ENCODE measurements at places on chromosomes 3 and 15. TPM values are rescaled to one million over a fixed set of nuclear protein-coding genes. Genes with fewer than 3 reads are reported as not detected.

- no peak overlapping the region for H3K27ac ChIP-seq
- H3K36me3 ChIP-seq, result no peaks in the 10 kb centered on the region
- no peaks in the 10 kb centered on the region for H3K27me3 ChIP-seq
- no peak overlapping the region for H3K4me3 ChIP-seq
- no peaks in the 10 kb centered on the region for H3K4me1 ChIP-seq
Observed at GRCh38 chr3:188649521-188649920, 495.6 kb downstream of the LPP start.

DNA sequence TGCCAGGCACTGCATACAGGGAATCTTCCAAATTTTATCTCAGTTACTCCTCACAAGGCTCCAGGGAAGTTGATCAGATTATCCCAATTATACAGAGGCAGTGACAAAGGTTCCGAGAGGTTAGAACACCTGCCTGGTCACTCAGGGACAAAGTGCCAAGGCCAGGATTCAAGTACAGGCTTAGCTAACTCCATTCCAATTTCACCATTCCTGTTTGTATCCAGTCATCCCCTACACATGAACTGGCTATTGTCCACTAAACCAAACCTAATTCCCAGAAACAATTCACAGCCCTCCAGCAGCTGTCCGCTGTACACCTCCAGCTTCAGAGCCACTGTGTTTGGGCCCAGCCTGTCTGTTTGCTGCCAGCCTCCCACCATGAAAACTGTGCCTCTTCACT is 16.0 kb downstream of the MUC13 start:
- no peak overlapping the region for H3K27ac ChIP-seq
- no peaks in the 10 kb centered on the region for H3K36me3 ChIP-seq
- no peak overlapping the region for H3K4me3 ChIP-seq
- H3K27me3 ChIP-seq, result no peaks in the 10 kb centered on the region
- DNase-seq, result no peak
- H3K4me1 ChIP-seq, result no peaks in the 10 kb centered on the region

DNA sequence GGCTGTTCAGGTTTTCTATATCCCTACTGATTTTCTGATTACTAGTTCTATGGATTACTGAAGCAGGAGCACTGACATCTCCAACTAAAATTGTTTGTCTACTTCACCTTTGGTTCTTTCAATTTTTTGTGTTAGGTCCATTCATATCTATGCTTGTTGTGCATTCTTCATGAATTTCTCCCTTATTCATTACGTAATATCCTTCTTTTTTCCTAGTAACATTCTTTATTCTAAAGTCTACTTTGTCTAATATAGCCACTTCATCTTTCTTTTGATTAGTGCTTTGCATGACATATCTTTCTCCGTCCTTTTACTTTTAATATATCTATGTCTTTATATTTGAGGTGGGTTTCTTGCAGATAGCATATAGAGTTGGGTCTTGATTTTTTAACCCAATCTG is 116.3 kb upstream of the BHLHE40 start:
- no peak for DNase-seq
- H3K4me1 ChIP-seq, result peaks cover 10% of the 10 kb centered on the region
- H3K4me3 ChIP-seq, result no peak overlapping the region

GRCh38 chr15:72086010-72086697 is 31.8 kb downstream of the MYO9A start:
- DNase-seq, result no peak
- H3K27me3 ChIP-seq, result no peaks in the 10 kb centered on the region
- H3K4me3 ChIP-seq, result no peak overlapping the region
- no peaks in the 10 kb centered on the region for H3K4me1 ChIP-seq
- no peak overlapping the region for H3K27ac ChIP-seq
- H3K36me3 ChIP-seq, result no peaks in the 10 kb centered on the region

DNA sequence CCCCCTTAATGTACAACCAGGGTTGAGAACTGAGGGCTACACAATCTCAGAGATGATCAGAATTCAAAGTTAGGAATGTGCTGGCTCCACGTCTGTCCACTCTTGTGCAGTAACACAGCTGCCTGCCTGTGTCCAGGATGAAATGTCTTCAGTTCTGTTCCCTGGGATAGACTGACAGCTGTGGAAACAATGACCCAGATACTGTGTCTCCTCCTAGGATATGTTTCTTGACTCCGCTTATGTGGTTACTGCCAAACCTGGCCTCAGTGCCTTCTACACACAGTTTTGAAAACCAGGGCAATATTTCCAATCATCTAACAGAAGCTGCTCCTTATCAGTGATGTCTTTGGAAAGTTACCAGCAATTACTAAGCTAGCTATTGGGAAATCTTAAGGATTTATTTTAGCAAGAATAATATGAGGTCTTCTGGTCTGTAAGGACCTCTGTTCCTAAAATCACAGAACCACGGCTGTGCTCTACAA is 67.6 kb downstream of the NOX5 start:
- peaks cover 63% of the 10 kb centered on the region for H3K4me1 ChIP-seq
- H3K27me3 ChIP-seq, result no peaks in the 10 kb centered on the region
- peak overlapping the region; percentile 53 for H3K4me3 ChIP-seq
- DNase-seq, result peak; percentile 43
- peak overlapping the region; percentile 93 for H3K27ac ChIP-seq

GRCh38 chr3:30004481-30004880 is 601.9 kb upstream of the TGFBR2 start:
- no peak overlapping the region for H3K27ac ChIP-seq
- no peak overlapping the region for H3K4me3 ChIP-seq

GRCh38 chr3:156148345-156148945 is 28.1 kb downstream of the KCNAB1 start:
- no peaks in the 10 kb centered on the region for H3K36me3 ChIP-seq
- H3K27me3 ChIP-seq, result no peaks in the 10 kb centered on the region
- no peak for DNase-seq
- no peak overlapping the region for H3K4me3 ChIP-seq
- H3K4me1 ChIP-seq, result peaks cover 6% of the 10 kb centered on the region
- no peak overlapping the region for H3K27ac ChIP-seq

DNA sequence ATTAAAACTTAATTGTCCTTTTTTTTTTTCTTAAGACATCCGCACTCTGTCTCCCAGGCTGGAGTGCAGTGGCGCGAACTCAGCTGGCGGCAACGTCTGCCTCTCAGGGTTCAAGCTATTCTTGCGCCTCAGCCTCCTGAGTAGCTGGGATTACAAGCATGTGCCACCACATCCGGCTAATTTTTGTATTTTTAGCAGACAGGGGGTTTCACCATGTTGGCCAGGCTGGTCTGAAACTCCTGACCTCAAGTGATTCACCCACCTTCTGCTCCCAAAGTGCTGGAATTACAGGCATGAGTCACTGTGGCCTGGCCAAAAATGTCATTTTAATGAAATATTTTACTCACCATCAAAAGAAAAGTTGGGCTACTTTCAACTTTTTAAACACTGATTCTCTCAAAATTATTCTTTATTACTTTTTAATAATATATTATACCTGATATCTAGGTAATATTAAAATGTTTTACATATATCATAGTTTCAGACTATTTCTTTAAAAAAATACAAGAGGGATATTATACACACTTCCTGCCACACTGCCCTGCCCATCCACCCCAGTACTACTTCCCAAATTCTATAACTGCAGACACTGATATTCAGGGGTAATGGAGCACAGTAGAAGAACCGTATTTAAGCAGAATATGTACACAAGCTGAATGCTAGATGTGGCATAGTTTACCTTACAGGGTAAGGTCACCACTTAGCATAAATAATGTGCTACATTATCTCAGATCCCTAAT is 723.9 kb upstream of the ZNF385D start:
- no peak for DNase-seq
- no peak overlapping the region for H3K4me3 ChIP-seq
- H3K36me3 ChIP-seq, result no peaks in the 10 kb centered on the region
- H3K4me1 ChIP-seq, result no peaks in the 10 kb centered on the region
- H3K27me3 ChIP-seq, result no peaks in the 10 kb centered on the region

DNA sequence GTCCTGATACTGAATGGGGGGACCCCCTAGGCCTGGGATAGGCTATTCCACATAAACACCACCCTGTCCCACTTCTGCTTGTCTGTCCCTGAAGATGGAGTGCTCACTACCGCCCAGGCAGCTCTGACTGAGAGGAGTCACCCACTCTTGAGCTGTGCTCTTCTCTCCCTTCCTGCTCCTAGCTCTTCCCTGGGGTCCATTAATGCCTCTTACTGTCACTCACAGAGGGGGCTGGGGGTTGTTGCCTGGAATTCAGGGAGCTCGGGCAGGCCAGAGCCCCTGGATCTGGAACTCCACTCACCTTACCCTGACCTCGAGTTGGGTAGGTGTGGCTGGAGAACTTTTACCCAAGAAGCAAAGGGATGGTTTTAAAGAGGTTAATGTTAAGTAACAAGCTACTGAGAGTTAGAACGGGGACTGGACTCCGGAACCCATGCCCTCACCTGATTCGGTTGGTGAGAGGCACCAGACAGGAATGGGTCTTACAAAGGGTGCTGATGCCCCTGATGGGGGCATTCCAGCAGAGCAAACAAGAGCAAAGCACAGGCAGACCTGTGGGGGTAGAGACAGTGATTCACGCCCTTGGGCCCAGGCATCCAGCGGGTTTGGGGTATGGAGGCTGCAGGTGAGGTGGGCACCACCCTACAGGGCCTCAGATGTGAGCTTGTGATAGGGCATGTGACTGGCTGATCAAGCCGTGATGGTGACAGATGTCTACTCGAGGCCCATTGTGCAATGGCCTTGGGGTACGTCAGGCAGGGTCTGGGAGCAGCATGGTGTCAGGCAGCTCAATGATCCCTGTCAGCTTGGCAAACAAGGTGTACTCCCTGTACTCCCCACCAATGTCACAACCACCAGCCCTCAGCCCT is 5.4 kb downstream of the NBEAL2 start:
- no peaks in the 10 kb centered on the region for H3K36me3 ChIP-seq
- H3K4me1 ChIP-seq, result no peaks in the 10 kb centered on the region
- H3K27ac ChIP-seq, result no peak overlapping the region
- H3K27me3 ChIP-seq, result no peaks in the 10 kb centered on the region
- no peak overlapping the region for H3K4me3 ChIP-seq
- no peak for DNase-seq

- H3K27ac ChIP-seq, result no peak overlapping the region
- H3K27me3 ChIP-seq, result no peaks in the 10 kb centered on the region
- no peak overlapping the region for H3K4me3 ChIP-seq
- DNase-seq, result no peak
- no peaks in the 10 kb centered on the region for H3K4me1 ChIP-seq
Observed at GRCh38 chr3:13195374-13195773, 122.1 kb upstream of the IQSEC1 start.

DNA sequence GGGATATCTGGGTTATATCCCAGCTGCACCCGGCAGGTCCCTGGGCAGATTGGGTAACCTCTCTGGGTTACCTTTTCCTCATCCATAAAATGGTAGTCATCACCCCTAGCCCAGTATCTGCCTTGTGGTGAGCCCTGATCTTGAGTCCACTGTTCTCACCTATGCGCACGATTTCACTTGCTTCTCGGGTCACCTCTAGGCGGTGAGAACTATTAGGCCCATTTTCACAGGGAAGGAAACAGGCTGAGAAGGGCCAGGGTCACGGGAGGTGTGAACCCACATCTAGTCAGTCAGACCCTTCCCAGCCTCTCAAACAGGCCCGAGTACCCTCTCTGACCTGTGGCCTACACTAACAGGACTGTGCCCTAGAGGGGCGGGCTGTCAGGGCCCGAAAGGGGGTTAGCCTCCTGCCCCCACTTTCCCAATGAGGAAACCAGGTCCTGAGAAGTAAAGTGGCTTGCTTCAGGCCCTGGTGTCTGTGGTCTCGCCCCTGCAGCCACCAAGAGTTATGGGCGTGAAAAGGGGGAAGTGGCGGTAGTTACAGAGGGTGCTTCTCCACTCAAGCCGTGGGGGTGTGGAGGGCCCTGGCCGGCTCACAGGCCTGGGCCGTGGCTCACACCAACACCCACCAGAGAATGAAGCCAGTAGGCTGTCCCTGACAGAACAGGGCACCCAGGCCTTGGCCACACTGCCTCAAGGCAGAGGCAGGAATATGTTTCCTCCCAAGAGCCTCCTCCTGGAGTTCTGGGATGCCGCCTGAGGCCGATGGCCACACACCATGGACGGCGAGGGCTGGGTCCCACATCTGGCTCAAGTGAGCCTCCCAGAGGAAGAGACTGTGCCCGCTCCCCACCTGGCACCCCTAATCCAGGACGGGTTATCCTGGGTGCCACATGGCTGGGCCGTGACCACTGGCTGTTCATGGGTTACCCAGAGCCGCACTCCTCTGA is 19.5 kb downstream of the PSTPIP1 start:
- no peak overlapping the region for H3K4me3 ChIP-seq
- H3K36me3 ChIP-seq, result no peaks in the 10 kb centered on the region
- H3K4me1 ChIP-seq, result no peaks in the 10 kb centered on the region
- H3K27ac ChIP-seq, result no peak overlapping the region

DNA sequence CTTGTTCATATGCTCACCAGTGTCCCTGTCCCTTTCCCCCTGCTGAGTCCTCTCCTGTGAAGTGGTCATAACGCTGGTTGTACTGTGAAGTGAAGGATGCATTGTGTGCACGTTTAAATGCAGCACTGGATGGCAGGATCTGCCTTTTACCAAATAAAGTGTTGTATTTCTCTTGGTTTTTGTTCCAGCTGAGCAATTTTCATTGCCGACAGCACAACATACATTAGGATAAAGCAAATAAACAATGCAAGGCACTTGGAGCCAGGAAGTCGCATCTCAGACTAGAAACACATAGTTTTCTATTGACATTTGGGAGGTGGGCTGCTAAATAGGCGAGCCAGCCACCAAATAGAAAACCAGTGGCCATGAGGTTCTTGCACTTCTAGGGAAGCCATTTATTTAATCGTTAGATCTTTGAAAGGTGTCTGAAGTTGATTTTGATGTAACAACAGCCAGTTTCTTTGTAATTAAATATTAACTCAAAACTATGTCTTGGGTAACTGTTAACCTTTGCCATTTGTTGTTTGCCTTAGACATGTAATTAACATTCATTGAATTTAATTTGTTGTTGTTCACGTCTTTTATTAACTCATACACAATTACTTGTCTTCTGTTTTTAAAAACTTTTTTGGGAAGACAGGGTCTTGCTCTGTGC is 185.3 kb downstream of the FNDC3B start:
- no peaks in the 10 kb centered on the region for H3K27me3 ChIP-seq
- H3K4me1 ChIP-seq, result peaks cover 12% of the 10 kb centered on the region
- no peak overlapping the region for H3K4me3 ChIP-seq
- no peaks in the 10 kb centered on the region for H3K36me3 ChIP-seq
- DNase-seq, result no peak

DNA sequence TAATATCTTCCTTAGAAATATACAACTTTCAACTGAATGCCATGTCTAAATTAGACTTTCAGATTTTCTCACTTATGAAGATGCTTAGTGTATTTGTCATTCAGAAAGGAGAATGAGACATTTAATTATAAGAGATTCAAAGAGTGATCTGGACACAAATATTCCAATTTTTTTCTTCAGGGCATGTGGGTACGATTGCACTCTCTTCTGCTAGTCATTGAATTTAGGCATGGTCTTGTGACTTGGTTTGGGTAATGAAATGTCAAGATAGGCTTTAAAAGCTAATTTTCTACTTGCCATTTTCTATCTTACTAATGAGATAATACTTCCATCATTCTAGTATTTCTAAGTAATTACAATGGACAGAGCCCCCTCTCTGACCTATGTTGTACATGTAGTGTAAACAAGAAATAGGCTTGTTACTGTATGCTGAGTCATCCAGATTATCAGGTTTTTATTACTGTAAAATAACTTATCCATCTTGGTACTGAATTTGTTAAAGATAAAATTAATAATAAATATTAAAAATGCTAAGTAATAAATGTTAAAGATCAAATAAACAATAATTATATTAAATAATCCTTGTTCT is 770.8 kb upstream of the BCHE start:
- DNase-seq, result no peak
- no peak overlapping the region for H3K27ac ChIP-seq
- H3K27me3 ChIP-seq, result no peaks in the 10 kb centered on the region
- no peaks in the 10 kb centered on the region for H3K4me1 ChIP-seq
- H3K36me3 ChIP-seq, result no peaks in the 10 kb centered on the region
- no peak overlapping the region for H3K4me3 ChIP-seq

- H3K27me3 ChIP-seq, result no peaks in the 10 kb centered on the region
- H3K4me1 ChIP-seq, result peaks cover 43% of the 10 kb centered on the region
- H3K27ac ChIP-seq, result peak overlapping the region; percentile 35
- H3K4me3 ChIP-seq, result no peak overlapping the region
Observed at GRCh38 chr15:56971571-56971970, 53.1 kb downstream of the TCF12 start.

The ZNF502 gene
- total RNA-seq, result 2.2 TPM

Measured in A673 (cell line).